ENCODE measurements at places on chromosomes 5 and 9. TPM values are rescaled to one million over a fixed set of nuclear protein-coding genes. Genes with fewer than 3 reads are reported as not detected.

DNA sequence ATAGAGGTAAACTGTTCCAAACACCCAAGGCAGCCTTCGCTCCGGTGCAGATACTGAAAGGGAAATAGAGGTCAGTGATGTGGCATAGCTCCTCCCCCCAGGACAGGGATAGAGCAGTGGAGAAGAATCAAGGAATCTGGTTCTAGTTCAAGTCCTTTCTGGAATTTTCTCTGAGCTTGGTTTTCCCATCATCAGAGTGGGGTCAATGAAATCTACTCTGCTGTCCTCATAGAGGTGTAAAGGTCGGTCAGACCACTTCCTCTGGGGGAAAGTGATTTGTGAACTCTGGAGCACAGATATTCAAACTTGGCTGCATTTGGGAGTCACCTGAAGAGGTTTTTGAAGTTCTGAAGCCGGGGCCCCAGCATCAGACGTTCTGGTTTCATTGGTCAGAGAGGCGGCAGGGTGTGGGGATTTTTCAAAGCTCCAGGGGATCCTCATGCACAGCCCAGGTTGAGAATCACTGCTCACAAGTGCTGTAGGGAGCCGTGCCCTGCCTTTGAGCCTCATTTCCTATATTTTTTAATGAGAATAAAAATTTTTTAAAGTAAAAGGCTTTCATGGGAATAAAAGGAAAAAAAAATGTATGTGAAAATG is 105.7 kb upstream of the RAD23B start:
- DNase-seq = no peak

DNA sequence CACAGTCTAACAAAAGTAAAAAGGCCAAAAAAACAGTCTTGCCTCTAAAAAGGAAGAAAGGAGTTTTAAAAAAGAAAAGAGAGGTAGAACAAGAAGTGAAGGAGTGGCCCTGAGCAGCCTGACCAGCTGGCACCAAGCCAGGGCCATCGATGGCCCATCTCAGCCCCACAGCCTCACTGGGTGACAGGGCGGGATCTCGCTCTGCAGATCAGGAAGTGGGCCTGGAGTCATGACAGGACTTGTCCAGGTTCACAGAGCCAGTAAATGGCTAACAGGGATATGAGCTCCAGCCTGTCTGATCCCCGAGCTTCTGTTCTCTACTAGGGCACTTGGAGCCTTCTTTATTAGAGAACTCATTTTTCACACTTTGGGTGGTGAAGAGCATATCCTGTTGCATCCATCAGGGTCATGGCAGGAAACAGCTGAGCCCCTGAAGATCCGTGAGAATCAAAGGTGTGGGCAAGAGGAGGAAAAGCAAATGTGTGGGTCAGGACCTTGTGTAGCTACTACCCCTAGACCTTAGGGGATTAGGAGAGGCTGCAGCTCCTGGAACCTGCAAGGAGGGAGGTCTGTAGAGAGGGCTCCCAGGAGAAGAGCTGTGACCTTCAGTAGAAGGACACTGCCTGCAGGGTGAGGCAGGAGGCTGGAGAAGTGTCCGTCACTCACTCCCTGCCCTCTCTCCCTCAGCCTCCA is 299.0 kb upstream of the MSX2 start:
- DNase-seq = peak; percentile 56

- peak; percentile 46 for DNase-seq
Measured at GRCh38 chr5:16574789-16575721, 41.7 kb downstream of the RETREG1 start.

- no peak for DNase-seq
Measured at GRCh38 chr9:34151398-34151797, 24.9 kb upstream of the DCAF12 start.

- DNase-seq = no peak
Measured at GRCh38 chr5:12125895-12126294, 221.6 kb upstream of the CTNND2 start.

DNA sequence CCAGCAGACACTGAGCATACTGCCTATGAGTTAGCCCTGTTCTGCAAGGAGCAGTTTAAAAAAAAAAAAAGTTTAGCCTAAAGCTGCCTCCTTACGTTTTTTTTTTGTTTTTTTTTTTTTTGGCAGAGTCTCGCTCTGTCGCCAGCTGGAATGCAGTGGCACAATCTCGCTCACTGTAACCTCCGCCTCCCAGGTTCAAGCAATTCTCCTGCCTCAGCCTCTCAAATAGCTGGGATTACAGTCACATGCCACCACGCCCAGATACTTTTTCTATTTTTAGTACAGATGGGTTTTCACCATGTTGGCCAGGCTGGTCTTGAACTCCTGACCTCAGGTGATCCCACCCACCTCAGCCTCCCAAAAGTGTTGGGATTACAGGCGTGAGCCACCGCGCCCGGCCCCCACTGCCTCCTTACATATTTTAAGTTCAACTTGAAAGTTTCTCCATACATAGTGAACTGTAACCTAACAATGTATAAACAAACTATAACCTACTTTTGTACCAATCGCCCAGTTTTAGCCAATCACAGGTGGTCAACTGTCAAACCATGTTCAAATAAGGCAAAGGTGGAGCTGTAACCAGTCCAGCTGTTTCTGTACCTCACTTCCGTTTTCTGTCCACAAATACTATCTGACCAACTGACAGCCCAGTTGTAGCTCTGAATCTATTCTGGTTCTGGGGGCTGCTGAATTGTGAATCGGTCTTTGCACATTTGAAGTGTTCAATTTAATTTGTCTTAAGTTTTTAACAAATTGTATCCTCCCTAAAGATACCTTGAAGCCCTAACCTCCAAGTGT is 17.1 kb downstream of the GKAP1 start:
- no peak for DNase-seq

- peak; percentile 39 for DNase-seq
Measured at GRCh38 chr5:2740051-2740875, 11.2 kb downstream of the IRX2 start.

The STPG3 gene
- total RNA-seq = 0.95 TPM

The NR2F1-AS1 gene
- 0.45 TPM for total RNA-seq

The MCTP1 gene
- total RNA-seq = not detected

GRCh38 chr5:32839106-32839505 is 128.0 kb downstream of the NPR3 start:
- no peak for DNase-seq

DNA sequence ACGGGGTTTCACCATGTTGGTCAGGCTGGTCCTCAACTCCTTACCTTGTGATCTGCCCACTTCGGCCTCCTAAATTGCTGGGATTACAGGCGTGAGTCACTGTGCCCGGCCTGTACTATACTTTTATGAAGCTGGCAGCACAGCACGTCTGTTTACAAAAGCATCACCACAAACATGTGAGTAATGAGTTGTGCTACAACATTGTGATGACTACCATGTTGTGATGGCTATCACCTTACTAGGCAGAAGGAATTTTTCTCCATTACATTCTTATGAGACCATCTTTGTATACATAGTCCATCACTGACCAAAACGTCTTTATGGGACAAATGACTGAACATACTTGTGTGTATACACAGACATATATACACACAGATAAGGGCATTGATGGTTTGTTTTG is 1019.0 kb downstream of the CDH18 start:
- DNase-seq = no peak

DNA sequence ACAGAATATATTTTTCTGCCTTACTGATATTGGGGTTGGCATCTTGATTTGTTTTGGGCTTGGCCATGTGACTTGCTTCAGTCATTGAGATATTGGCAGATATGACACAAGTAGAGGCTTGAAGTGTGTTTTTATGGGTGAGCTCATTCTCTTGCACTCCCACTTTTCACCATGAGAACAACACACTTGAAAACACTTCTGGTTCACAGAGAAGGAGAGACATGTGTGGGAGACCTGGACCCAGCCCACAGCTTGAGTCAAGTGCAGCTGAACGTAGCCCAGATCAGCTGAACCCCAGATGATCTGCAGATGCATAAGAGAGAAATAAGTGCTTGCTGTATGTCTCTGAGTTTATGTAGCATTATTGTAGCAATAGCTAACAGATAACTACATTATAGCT is 155.4 kb downstream of the SEMA6A start:
- no peak for DNase-seq

The DHX29 gene
- total RNA-seq = 17.2 TPM

GRCh38 chr5:93746406-93747056 is 5.1 kb upstream of the POU5F2 start:
- DNase-seq = peak; percentile 20

The PLCXD3 gene
- total RNA-seq = 19.3 TPM

GRCh38 chr5:54643685-54644106 is 126.1 kb downstream of the SNX18 start:
- peak; percentile 88 for DNase-seq

DNA sequence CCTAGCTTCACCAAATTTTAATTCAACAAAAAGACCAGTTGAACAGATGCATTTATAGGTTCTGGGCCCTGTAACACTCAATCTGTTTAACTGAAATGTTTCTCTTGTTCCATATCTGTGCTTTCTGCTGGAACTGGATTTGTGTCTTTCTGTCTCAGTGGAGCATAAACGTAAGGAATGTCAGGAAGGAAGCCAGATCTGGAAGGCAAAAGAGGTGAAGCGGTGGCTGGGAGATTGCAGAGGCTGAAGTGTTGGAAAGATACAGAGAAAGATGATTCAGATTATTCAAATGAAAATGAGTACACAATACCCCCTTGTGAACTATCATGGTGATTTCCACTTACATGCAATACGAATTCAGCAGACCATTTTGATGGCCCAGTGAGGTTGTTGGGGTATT is 406.8 kb downstream of the BRINP1 start:
- no peak for DNase-seq

DNA sequence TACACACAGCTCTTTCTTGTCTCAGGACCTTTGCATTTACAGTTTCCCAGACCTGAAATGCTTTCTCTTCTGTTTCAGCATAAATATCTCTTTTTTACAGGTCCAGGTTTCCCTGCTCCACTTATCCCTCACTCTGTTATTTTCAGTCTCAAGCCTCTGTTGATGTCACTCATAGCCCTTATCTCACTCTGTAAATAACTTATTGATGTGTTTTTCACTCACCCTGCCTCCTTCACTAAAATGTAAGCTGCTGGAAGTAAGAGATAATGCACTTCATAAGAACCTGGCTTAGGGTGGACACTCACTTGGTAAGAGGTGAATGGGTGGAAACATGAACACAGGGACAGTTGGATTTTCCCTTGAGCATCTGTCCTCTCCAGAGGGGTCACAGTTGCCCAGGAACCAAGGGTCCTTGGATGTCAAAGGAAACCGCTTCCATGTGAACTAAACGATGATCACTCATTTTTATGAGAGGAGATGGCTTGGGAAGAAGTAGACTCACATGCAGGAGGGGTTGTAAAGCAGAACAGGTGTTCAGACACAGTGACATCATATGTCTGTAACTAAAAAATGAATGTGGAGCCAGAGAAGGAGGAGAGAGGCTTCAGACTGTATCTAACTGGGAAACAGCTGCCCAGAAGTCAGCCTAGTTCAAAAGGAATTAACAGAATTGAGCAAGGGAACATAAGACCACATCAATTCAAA is 5.5 kb upstream of the HTR4 start:
- no peak for DNase-seq

DNA sequence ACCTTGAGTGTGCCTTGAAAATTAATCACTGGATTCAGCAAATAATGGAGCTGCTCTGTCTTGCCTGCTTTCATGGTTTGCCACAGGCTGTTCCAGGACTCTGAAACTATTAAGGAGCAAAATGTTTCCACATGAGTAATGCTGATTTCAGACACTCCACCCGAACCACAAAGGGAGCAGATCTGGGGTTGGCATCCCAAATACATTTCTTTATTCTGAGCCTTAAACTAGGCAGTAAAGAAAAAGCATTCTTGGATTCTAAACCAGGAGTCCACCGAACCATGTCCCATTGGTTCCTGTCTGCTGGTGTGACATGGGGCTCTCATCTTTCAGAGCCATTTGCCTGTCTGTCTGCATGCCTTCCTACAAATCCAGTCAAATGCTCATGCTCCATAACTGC is 10.1 kb upstream of the C1QTNF3 start:
- peak; percentile 60 for DNase-seq

DNA sequence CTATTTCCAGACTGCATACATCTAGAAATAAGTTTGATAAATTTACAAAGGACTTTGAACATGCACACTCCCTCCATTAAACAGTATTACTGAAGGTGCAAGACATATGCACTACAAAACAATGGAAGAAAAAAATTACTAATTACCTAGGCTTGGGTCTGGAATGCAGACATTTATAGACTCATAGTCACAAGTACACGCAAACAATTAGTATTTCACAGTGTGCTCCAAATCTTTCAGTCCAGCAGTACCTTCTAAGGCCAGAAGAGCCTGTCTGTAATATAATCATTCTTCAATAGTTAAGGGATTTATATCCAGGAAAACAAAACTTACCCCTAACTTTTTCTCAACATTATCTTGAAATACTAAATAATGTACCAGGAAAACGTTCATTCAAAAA is 11.2 kb downstream of the RICTOR start:
- no peak for DNase-seq

The TTC23L gene
- 0.98 TPM for total RNA-seq

DNA sequence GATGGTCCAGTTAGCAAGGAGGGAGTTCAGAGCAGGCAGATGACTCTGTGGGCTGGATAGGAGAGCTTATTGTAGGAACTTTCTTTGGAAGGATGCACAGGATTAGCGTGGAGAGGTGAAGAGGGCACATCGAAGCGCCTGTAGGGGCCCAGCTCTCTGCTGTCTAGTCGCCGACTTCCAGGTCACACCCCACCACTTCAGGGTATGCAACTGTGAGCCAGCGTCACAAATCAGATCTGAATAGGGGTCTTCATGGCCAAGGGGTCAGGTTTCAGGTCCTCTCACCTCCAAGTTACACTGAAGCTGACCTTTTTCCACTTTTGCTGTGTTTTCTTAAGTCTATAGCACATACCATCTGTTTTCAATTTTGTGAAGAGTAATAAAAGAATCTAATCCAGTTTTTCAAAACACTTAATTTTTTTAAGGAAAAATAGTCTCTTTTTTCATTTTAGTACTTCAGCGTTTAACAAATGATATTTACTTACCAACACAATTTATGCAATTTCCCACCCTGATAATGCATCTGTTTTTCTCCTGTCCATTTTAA is 364.2 kb upstream of the CLINT1 start:
- DNase-seq = no peak

DNA sequence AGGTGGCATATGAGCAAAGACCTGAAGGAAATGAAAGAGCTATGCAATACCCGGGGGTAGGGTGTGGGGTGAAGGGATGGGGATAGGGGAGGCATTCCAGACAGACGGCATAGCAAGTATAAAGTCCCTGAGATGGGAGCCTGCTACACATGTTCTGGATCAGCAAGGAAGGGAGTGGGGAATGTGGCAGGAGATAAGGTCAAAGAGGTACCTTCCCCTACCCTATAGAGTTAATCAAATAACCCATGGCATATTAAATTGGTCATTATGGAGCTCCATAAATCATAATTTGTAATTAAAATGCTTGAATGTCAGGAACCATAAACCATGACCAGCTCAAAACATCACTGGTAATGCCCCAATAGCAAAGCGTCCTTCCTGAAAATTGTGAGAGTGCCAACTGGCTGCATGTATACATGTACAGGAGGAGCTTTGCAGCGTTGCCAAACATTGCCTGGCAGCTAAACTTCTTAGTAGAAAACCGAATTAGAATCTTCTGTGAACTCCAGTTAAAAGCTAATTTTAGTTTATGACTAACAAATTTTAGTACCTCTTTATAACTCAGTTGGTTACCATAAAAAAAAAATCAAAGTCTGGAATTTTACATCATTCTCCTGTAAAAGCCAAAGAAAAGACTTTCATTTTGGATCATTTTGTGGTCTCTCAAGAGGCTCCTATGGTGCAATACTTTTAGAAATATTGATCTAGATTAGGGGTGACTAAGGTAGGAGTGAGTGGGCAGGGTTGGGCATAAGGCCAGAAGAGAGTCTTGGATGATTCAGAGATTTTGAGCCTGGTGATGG is 4.7 kb downstream of the DNAI1 start:
- DNase-seq = peak; percentile 52

GRCh38 chr5:169697976-169698375 is 60.9 kb downstream of the DOCK2 start:
- no peak for DNase-seq

GRCh38 chr5:157955541-157956172 is 96.7 kb upstream of the CLINT1 start:
- no peak for DNase-seq

The DAB2 gene
- total RNA-seq = 11.4 TPM

Measured in cardiac muscle cell (in vitro differentiated cells and primary cell).